ENCODE measurements at places on chromosomes 3 and 15.
A peak's percentile ranks its signal among the peaks of the same experiment; 100 is the strongest.

DNA sequence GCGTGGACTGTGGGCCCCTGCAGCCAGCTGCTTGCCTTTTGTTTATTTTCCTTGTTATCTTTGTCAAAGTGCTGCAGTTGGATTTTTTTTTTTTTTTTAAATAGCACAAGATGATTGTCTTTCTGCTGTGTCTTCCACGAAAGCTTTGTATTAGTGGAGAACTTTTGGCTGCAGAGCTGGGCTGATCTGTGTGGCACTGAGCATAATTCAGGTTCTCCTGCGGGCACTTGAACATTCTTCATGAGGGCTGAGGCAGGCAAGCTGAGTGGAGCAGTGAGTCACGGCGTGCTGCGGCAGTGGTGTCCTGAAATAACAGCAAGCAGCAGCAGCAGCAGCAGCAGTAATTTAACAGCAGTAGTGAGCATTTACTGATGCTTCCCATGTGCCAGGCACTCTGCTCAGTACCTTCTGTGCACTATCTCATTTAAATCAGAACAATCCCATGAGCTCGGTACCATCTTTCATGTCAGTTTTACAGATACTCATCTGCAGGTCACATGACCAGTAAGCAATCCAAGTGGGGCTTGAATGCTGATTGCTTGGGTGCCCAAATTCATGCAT, 45.8 kb downstream of the MITF start:
- no peak for DNase-seq

GRCh38 chr3:9205345-9206143, 43.9 kb downstream of the SRGAP3 start:
- DNase-seq, result no peak

DNA sequence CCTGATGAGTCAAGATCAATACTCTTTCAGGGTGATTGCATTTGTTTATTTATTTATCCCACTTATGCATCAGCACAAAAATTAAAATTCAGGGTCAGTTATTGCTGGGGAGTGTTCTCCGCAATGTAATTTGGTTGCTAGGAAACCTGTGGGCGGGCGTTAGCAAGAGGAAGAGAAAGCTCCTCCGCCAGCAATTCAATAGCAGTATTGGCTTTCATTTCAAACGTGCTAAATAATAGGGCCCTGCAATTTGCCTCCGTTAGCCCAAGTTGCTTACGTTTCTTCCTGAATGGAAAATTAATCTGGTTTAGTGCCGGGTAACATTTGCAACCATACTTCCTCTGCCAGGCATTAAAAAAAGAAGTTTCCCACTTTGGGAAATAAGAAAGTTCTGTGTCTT, 35.5 kb upstream of the PLCL2 start:
- peak; percentile 52 for DNase-seq

- DNase-seq, result no peak
These were observed 93.9 kb downstream of the PCCB start for GRCh38 chr3:136343873-136344555.

- DNase-seq, result no peak
These were observed 213.3 kb downstream of the EPHB1 start for GRCh38 chr3:135008326-135008725.

- DNase-seq, result no peak
These were observed 144.9 kb upstream of the MRPS22 start for GRCh38 chr3:139198929-139199328.

GRCh38 chr3:114450008-114450596, 156.3 kb downstream of the TIGIT start:
- no peak for DNase-seq

GRCh38 chr3:135237371-135238143, 442.5 kb downstream of the EPHB1 start:
- no peak for DNase-seq

GRCh38 chr3:43996379-43997301, 245.0 kb upstream of the TOPAZ1 start:
- peak; percentile 21 for DNase-seq

GRCh38 chr15:39211108-39211979, 369.5 kb upstream of the THBS1 start:
- DNase-seq, result no peak

DNA sequence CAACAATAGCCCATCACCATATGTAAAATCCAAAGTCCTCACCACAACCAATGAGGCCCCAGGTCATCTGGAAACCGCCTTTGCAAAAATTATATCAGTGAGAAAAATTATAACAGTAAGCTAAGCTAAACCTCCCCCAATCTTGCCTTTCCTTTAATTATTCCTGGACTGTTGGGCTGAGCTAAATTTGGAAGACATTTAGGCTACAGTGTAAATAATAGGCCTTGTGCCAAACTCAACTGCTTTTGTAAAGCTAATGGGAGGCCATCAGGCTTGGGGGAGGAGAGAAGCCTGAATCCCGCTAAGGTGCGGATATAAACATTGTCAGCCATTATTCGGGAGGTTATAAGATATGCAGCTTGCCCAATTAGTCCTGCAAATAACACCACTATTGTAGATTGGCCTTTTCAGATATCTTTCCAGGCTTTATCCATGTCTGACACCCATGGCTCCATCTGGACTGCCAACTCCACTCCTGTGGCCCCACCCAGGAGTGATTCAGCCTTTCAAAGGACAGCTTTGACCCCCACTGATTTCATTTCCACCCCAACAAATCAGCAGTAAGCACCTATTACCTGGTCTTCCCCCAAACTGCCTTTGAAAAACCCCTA, 53.0 kb upstream of the CA12 start:
- DNase-seq, result no peak

- no peak for DNase-seq
These were observed at the start of gene TM4SF1 for GRCh38 chr3:149377408-149378364. TM4SF1 (minus strand) TSS chr3:149377649; CDS start chr3:149377547, 102 bp downstream.

DNA sequence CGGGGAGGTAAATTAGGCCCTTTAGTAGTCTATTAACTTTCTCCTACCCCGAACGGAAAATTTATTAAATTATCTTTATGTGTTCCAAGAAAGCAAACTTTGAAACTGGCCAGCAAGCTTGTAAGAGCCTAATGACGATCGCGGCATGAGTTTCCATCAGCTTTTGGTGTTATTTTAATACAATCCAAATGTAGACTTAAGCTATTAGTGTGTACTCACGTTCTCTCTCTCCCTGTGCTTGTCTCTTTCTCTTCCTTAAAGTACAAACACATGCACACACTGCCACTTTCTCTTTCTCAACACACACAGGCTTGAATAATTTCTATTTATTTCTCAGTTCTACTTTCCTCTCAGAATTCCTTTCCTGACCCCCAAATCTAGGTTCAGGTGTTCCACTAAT, 108.8 kb upstream of the MME start:
- DNase-seq, result no peak

DNA sequence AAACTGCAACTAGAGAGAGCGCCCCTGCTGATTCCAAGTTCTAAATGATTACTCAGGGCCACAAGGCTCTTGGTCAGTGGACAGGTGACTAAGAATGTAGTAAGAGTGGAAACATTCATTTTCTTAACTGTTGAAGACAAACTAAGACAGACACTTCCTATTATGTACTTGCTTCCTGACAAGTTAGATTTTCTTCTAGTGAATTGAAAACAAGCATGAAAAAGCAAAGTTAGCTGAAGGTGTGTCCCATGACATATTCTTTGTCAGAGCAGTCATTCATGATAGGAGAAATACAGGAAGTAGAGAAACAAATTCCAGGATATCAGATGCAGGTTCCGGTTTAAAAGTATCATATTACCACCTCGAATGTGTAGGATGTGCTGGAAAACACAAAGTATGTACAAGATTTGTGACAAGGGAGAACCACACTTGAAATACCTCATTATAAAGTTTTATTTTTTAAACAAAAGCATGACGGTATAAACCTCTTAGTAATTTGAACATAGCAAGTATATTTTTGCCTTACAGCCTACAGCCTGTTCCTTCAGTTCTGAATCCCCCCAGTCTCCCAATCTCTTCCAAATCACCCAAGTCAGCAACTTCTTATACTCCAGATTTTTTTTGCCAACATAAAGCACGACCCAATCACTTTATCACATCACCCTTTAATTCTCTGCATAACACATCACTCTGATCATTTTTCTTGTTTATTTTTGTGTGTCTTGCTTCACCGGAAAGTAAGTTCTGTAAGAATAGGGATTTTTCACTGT, 6.2 kb downstream of the TSPAN3 start:
- no peak for DNase-seq

GRCh38 chr15:72733941-72734738, 48.1 kb downstream of the BBS4 start:
- no peak for DNase-seq

GRCh38 chr3:10561162-10561945, 56.0 kb upstream of the ATP2B2 start:
- no peak for DNase-seq

- DNase-seq, result no peak
These were observed 86.4 kb downstream of the PCCB start for GRCh38 chr3:136336329-136337100.

GRCh38 chr3:10956986-10957385, 35.6 kb upstream of the SLC6A1 start:
- DNase-seq, result no peak

- DNase-seq, result no peak
These were observed 3.7 kb upstream of the GNAT1 start for GRCh38 chr3:50187750-50188149.

DNA sequence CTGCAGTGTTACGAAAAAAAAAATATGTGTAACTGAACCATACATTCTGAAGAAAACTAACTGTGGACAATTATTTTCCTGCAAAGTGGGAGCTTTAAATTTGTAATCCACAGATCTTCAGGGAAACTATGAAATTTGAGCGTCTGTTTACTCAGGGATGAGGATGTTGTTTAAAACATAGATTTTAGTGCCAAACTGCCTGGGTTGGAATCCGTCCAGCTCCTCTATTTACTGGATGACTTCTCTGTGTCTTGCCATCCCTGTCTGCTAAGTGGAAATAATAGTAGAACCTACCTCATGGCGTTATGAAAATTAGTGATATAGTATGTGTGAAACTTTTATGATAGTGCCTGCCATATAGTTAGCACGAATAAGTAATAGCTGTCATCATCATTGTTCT, 666.5 kb downstream of the SQOR start:
- DNase-seq, result no peak

- no peak for DNase-seq
These were observed 244.5 kb upstream of the KCNMB2 start for GRCh38 chr3:178291574-178292370.

GRCh38 chr3:41846850-41847249, 115.1 kb downstream of the ULK4 start:
- no peak for DNase-seq

- DNase-seq, result no peak
These were observed 42.4 kb upstream of the RHO start for GRCh38 chr3:129485721-129486663.

DNA sequence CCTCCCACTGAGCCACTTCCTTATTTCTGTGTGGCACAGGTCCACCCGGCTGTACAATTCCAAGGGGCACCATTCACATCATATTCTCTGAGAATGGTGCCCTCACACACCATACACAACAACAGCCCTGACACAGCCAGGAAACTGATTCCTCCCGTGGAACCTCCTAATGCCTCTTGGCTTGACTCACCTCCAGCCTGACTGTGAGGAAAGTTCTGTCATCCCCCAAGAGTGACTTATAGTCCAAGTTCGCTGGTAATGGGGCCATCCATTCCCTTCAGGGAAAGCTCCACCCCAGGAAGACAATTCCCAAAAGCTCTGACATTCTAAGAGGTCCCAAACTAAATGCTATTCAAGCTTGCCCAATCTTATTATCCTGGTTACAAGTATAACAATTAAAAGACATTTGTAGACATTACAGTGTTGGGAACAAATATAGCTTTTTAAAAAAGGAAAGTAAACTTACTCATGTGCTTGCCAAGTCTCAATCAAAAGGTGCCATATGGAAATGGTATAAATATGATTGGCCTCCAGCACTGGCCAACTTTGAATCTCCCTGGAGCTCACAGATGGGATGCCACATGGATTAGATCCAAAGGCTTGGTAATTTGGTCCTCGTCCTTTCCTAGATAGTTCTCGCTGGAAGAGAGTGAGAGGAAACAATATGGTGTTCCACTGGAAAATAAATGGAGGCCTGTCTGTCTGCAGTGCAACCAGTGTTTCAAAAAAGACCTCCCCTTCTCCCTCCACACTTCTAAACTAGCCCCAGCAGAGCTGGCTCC, 56.3 kb upstream of the PSMD6 start:
- DNase-seq, result no peak

DNA sequence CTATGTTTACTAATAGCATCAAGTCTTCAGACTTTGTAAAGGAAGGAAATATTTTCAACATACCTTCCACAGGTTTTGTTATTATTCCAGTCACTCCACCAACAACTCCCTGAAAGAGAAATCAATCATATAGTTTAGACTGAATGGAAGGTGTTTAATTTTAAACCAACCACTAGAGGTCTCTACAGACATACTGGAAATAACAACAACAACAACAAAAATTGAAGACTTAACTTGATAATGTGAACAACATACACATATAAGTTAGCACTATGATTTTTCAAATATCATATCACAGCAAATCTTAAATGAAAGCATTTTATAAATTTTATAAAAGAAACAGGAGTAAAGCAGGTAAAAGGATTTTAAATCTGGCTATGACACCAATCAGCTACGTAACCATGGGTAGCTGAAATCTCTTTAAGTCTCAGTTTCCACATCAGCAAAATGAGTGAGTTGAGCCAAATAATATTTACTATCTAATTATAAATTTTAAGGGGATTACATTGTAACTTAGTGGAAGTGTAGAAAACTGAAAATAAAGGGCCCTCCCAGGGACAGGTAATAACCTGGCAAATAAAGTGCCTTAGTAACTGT, 188.2 kb downstream of the VPS13C start:
- DNase-seq, result no peak

DNA sequence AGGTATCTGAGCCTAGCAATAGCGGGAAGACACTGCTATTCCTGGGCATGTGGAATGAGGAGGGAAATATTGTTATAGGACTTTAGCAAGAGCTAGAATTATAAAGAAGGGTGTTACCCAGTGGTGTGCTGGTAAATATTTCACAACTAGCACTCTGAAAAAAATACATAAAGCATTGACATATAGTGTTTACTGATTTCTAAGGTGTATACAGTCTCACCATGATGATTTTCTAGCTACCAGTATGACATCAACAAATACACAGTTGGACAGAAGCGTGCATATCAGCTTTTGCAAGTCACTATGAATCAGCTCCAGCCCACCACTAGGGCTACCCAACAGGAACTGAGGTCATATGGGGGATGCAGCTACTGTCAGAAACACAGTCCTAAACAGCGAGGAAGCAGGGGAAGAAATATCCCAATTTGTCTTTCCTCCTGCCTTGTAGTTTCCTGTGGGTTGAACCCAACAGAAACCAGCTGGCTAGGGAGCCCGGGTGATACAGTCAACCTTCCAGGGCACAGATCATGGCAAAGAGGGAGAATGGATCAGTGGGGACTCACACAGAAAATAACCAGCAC, 39.6 kb downstream of the HGD start:
- DNase-seq, result no peak

- no peak for DNase-seq
These were observed 4.9 kb downstream of the ZBTB38 start for GRCh38 chr3:141373232-141373631.
